ENCODE measurements at places on chromosomes 5 and 9.

DNA sequence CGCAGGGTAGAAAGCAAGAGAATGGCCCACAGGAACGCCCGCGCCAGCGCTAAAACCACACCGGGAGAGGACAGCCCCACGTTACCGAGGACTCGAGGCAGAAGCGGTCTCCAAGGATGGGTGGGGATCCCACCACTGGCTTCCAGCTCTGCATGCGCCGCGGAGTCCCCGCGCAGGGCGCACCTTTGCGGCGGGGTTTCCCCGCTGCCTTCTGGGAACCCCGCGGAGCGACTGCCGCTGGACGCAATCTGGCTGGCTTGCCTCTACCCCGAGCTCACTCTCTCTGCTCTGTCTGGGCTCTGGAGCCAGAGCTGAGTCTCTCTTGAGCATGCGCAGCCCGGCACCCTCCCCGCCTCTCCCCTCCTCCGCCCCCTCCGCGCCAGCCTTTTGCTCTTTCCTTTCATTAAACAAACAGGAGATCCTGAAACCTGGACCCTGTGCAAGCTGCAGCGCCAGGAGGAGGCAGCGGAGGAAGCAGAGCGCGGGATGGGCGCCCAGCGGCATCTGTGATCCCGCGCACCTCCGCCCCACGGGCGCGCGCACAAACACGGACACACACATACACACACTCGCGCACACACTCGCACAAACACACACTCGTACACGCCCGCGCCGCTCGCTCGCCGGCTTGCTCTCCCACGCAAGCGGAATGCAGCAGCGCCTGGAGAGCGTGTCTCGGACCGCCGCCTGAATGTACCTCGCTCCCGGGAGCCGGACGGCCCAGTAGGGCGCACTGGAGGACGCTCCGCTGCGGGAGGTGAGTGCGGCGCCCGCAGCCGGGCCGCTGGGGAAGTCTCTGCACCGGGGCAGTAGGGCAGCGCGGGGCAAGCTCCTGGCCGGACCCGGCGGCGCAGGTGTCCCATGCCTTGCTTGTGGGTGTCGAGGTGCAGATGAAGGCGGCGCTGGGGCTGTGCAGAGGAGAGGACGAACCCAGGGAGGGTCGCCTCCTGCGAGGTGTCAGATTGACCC, at the start of gene PLPPR1:
TSS of gene PLPPR1 (plus strand) at position 382 of the 969 bp plus-strand sequence.
- DNase-seq, result no peak

DNA sequence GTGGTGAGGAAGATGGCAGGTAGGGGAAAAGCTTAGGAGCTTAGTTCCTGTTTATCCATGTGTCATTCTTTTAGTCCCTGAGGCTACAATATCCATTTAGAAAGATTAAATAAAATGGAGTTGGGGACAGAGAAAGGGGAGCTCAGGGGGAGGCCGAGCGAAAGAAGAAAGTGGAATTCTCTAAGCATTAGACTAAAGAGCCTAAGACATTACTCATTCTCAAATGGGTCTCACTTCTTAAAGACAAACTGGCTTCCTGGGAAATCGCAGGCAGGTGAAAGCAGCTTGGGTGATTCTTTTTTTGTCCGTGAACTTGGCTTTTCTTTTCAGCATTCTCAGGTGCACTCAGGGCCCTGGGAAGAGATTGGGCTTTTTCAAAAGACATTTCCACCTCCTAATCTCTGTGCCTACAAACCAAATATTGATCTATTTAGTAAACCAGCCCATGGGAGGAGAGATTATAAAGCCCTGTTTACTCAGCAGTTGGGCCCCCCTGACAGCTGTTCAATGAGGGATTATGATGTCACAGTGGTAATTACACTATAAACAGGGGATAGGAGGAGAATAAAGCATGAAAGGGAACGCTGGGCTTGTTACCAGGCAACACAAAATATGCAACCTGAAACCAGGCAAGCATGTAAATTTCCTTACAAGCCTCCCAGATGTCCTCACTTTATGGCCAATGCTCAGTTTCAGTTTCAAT, 584.0 kb downstream of the ACTL7B start:
- DNase-seq, result no peak

GRCh38 chr5:175131432-175131831, 312.6 kb downstream of the DRD1 start:
- DNase-seq, result no peak

GRCh38 chr5:170611449-170612090, 107.8 kb downstream of the KCNIP1 start:
- DNase-seq, result no peak

DNA sequence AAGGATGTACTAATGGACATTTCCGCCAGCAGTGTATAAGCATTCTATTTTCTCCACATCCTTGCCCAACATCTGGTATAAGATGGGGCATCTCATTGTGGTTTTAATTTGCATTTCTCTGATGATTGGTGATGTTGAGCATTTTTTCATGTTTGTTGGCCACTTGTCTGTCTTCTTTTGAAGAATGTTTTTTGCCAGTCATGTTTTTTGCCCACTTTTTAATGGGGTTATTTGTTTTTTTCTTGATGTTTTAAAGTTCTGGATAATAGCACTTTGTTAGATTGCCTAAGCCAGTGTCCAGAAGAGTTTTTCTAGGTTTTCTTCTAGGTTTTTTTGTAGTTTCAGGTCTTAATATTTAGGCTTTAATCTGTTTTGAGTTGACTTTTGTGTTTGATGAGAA, 31.7 kb downstream of the RAD23B start:
- no peak for DNase-seq

DNA sequence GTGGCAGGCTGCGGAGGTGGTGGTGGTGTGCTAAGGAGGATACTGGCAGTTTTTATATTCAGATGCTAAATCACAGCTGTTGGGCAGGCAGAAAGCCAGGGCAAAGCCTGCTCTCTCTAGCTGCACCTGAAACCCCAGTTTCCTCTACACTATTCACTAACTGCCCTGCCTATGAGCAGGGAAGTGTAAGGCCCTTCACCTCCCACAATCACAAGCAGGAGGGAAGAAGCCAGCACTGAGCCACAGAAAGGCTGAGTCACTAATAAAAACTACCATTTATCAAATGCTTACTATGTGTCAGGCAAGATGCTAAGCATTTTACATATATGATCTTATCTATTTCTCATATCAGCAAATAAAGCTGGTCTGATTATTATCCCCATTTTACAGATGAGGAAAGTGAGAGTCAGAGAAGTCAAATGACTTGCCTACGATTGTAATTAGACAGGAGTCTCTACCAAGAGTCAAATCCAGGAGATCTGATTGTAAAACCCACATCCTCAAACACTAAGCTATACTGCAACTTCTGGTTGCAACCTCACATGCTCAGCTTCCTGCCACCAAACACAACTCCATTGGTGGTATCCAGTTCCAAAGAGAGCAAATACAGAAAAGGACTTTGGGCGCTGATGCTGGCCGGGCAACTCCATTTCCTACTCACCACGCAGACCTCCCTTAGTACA, 17.7 kb upstream of the IL6ST start:
- no peak for DNase-seq

DNA sequence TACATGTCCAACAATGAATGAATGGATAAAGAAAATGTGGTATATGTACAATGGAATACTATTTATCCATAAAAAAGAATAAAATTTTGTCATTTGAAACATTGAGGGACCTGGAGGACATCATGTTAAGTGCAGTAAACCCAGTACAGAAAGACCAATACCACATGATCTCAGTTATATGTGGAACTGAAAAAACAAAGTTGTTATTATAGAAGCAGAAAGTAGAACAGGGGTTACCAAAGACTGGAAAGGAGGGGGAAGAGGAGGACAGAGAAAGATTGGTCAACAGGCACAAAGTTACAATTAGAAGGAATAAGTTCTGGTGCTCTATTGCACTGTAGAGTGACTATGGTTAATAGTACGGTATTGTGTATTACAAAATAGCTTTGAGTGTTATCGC, 233.8 kb downstream of the SEMA6A start:
- no peak for DNase-seq

- DNase-seq, result no peak
These were observed 441.9 kb downstream of the PLK2 start for GRCh38 chr5:58018016-58018415.

DNA sequence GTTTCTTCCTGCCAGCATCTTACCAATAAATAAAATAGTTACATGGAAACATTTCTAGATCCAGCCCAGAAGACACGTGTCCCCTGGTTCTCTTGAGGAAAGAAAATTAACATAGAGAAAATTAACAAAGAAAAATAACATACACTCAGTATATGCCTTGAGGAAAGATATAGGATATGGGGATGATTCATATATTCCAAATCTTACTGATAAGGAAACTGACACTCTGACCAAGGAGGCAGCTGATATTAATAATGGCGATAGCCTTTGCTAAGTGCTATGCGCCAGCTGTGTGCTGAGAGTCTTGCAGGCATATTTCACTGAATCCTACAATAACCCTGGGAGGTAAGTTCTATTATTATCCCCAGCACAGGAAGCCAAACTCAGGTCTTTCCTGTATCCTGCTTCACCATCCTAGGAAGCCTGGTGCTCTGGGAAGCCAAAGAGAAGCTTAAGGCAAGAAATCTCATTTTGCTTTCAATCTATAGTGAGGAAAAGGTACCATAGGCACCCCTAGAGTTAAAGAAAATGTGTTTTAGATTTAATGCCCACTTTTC, 302.7 kb upstream of the NREP start:
- no peak for DNase-seq

DNA sequence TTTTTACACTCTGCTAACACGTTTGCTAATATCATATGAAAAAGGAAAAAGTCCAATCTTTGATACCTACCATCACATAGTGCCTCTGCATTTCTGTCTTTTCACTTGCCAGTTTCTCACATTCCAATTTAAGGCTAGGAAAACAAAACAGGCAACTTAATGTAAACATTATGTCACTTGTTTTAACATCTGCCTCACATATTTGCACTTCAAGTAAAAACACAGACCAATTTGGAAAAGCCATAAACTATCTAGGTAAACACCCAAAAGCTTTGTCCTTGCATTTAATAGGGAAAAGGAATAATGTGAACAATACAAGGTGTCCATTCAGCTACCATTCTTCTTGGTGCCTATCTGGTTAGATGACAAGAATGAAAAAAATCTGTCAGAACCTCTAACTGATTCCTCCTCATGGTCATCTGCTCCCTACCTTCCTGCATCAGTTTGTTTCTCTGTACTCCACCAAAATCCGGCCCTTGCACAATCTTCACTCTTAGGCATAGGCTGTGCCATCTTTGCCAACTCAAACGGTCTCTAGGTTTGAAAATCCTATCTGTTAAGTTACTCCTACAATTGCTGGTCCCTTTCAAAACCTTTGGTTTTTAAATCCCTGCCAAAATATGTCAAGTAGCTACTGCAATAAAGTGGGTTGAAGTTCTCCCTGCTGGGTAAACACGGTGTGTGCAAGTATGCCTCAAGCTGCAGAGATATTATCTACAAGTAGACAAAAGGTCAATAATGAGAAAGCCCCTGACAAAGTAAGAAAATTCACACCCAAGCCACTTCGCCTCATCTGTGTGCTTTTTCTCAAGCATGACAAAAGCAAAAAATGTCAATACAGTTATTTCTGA, 3.4 kb downstream of the TLE1 start:
- no peak for DNase-seq

DNA sequence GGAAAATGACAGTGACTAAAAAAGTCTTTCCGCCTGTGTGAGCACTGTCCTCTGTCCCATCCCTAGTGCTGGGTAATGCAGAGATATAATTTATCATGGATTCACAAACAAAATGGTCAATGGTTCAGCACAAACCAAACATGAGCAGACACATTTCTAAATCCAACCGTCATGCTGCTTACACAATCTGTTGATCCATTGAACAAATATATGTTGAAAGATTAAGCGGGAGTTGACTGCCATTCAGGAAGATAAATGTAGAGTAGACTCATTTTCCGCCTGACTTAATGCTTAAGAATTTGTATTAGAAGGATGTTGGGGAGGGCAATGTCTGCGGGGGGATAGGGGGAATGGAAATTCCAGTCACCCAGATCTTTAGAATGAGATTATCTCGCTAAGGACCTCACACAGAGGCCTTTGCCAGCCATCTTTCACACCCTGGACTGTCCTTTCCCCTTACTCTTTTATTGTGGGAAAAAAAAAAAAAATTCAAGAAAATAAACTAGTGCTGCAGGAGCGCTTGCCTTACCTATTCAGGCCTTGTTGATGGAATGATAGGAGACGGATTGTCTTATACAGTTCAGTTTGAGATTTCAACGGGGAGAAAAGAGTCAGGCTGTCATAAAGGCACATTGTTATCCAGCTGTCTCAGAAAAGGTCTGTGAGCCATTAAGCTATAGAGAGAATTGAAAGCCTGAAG, 153.7 kb downstream of the TLE1 start:
- DNase-seq, result no peak

GRCh38 chr5:147168578-147169327, 66.1 kb upstream of the STK32A start:
- no peak for DNase-seq

GRCh38 chr5:82050955-82051354, 79.1 kb downstream of the ATG10 start:
- DNase-seq, result no peak

GRCh38 chr9:93020771-93021670, 37.5 kb upstream of the SUSD3 start:
- DNase-seq, result no peak

- no peak for DNase-seq
These were observed 70.5 kb downstream of the GPBP1 start for GRCh38 chr5:57244331-57244730.

DNA sequence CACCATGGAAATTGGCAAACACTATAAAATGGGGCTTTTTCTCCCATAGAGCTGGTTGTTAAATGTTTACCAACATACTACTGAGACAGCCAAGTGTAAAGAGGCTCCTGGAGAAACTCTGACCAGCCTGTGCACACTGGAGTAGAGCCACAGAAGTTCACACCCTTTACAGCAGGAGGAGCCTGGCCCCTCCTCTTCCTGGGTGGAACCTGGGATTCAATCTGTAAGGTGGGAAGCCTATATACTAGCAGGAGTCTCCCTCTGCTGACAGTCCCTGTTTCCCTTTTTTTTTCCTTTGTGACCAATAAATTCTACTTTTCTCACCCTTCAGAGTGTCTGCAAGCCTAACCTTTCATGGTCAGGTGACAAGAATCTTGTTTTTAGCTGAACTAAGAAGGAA, 10.4 kb upstream of the SLC30A5 start:
- DNase-seq, result no peak

GRCh38 chr5:79517601-79518000, 3.7 kb upstream of the HOMER1 start:
- DNase-seq, result no peak

GRCh38 chr9:21160178-21160577, 6.3 kb downstream of the IFNA21 start:
- no peak for DNase-seq

DNA sequence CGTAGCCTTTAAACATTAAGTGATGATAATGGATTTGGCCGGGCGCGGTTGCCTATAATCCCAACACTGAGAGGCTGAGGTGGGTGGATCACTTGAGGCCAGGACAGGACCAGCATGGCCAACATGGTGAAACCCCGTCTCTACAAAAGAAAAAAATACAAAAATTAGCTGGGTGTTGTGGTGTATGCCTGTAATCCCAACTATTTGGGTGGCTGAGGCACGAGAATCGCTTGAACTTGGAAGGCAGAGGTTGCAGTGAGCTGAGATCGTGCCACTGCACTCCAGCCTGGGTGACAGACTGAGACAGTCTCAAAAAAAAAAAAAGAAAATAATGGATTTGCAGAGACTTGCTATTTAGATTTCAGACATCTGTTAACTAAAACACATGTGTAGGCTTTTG, 9.2 kb upstream of the MATR3 start:
- DNase-seq, result no peak

All from activated CD4-positive, CD25-positive, alpha-beta regulatory T cell (primary cell).